CD4-positive, alpha-beta memory T cell (primary cell): ENCODE measurements at places on chromosomes 4 and X. TPM values are rescaled to one million over a fixed set of nuclear protein-coding genes. Genes with fewer than 3 reads are reported as not detected.

Gene PRKG2
- 1.7 TPM for total RNA-seq

DNA sequence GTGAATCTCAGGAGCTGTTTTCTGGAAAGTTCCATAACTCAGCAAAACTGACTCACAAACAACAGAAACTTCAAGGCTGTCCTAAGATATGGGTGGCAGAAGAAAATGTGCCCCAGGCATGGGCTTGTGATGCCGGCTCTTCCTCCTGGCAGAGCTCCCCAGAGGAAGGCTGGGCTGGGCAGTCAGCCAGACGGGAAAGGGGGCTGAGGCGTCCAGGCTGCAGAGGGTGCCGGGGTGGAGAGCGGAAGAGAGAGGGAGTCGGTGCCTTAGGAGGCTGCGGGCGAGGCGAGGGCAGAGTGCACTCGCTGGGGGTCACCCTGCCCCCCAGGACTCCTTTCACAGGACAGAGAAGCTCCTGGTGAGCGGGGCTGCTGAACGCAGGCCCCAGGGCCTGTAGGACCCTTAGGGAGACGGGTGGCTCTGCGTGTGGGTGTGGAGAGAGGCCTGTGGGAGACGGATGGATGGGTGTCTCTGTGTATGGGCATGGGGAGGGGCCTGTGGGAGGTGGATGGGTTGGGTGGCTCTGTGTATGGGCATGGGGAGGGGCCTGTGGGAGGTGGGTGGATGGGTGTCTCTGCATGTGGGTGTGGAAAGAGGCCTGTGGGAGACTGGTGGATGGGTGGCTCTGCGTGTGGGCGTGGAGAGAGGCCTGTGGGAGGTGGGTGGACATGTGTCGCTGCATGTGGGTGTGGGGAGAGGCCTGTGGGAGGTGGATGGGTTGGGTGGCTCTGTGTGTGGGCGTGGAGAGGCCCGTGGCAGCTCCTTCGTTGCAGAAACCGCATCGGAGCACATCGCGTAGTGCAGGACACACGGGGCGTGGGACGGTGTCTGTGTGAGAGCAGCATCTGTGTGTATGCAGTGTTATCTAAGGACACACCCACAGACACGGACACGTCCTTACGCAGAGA lies 15.9 kb downstream of the PCGF3 start:
- no peak overlapping the region for H3K27ac ChIP-seq
- DNase-seq, result no peak
- no peak overlapping the region for H3K4me3 ChIP-seq
- no peaks in the 10 kb centered on the region for H3K4me1 ChIP-seq

DNA sequence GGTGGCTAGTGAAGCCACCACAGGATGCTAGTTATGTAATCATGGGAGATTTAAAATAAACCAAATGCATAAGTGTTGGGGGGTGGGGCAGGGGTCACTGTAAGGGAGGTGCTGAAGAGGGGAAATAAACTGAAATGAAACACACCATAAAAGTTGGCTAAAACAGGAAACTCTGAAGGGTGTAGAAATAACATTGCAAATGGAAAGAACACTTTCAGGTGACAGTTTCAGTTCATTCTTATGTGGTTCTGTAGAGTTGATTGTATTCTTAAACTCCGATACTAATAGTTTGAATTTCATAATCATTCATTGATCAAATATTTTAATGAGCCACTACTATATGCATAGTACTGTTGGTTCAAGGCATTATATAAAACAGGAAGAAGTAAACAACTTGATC lies 80.1 kb downstream of the HDAC8 start:
- H3K4me3 ChIP-seq, result no peak overlapping the region
- no peaks in the 10 kb centered on the region for H3K36me3 ChIP-seq
- H3K4me1 ChIP-seq, result no peaks in the 10 kb centered on the region
- no peaks in the 10 kb centered on the region for H3K27me3 ChIP-seq
- H3K27ac ChIP-seq, result no peak overlapping the region
- no peak for DNase-seq

GRCh38 chrX:15496824-15497223 lies 3.7 kb upstream of the PIR start:
- no peak overlapping the region for H3K4me3 ChIP-seq
- no peak for DNase-seq
- H3K27ac ChIP-seq, result no peak overlapping the region

DNA sequence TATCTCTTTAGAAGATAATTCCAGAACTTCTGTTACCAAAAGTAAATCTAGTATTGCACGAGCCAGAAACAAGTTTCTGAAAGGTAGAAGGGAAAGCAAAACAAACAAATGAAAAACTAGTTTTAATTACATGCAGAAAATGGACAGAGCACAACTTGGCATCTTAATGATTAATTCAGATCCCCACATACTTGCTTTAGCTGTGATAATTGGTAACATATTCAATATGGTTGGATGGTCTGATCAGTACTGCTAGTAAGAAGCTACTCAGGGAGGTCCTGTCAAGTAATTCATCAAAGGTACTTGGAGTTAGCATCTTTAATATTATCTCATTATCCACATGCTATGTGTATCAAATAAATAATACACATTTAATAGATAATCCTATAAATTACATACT lies 204.3 kb downstream of the TRAM1L1 start:
- H3K4me3 ChIP-seq, result no peak overlapping the region
- H3K27ac ChIP-seq, result no peak overlapping the region
- H3K36me3 ChIP-seq, result no peaks in the 10 kb centered on the region
- no peak for DNase-seq

Gene NOX1
- total RNA-seq, result not detected

Gene RAB41
- total RNA-seq, result not detected

Gene ARHGAP24
- total RNA-seq, result not detected

Gene SMIM31
- not detected for total RNA-seq

DNA sequence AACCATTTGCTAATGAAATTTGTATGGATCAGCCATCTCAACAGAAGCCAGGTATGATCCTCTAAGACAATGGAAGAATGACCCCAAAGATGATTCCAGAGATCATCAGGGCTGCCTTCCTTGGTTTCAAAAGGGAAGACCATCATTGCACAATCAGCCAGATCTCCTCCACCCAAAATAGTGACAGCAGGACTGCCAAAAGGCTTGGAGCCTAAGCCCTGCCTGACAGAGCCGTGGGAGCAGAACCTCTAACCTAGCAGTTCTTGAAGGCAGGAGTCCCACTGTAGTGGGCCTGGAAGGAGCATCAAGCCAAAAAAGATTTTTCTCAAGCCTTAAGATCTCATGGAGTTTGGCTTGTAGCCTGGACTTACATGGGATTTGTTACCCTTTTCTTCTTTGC lies 226.0 kb downstream of the RASL11B start:
- H3K4me3 ChIP-seq, result no peak overlapping the region
- no peaks in the 10 kb centered on the region for H3K4me1 ChIP-seq
- no peak overlapping the region for H3K27ac ChIP-seq
- H3K36me3 ChIP-seq, result no peaks in the 10 kb centered on the region
- no peaks in the 10 kb centered on the region for H3K27me3 ChIP-seq

GRCh38 chr4:89645482-89645881 lies 191.5 kb downstream of the SNCA start:
- no peaks in the 10 kb centered on the region for H3K36me3 ChIP-seq
- H3K4me1 ChIP-seq, result no peaks in the 10 kb centered on the region
- DNase-seq, result no peak
- H3K27ac ChIP-seq, result no peak overlapping the region
- H3K4me3 ChIP-seq, result no peak overlapping the region
- H3K27me3 ChIP-seq, result no peaks in the 10 kb centered on the region

Gene ZMYM3
- 28.2 TPM for total RNA-seq

GRCh38 chr4:36337665-36338185 lies 56.3 kb downstream of the DTHD1 start:
- H3K4me1 ChIP-seq, result peaks cover 16% of the 10 kb centered on the region
- no peak overlapping the region for H3K4me3 ChIP-seq
- no peaks in the 10 kb centered on the region for H3K36me3 ChIP-seq
- no peaks in the 10 kb centered on the region for H3K27me3 ChIP-seq
- H3K27ac ChIP-seq, result no peak overlapping the region

GRCh38 chrX:119155416-119156035 lies 27.9 kb upstream of the KIAA1210 start:
- H3K27ac ChIP-seq, result no peak overlapping the region
- DNase-seq, result no peak
- no peaks in the 10 kb centered on the region for H3K36me3 ChIP-seq
- H3K27me3 ChIP-seq, result no peaks in the 10 kb centered on the region
- H3K4me3 ChIP-seq, result no peak overlapping the region

- no peaks in the 10 kb centered on the region for H3K27me3 ChIP-seq
- H3K4me1 ChIP-seq, result no peaks in the 10 kb centered on the region
- DNase-seq, result no peak
- no peaks in the 10 kb centered on the region for H3K36me3 ChIP-seq
- no peak overlapping the region for H3K27ac ChIP-seq
These were observed 26.4 kb upstream of the MMRN1 start for GRCh38 chr4:89868276-89868675.

Gene TRIM60
- total RNA-seq, result not detected

DNA sequence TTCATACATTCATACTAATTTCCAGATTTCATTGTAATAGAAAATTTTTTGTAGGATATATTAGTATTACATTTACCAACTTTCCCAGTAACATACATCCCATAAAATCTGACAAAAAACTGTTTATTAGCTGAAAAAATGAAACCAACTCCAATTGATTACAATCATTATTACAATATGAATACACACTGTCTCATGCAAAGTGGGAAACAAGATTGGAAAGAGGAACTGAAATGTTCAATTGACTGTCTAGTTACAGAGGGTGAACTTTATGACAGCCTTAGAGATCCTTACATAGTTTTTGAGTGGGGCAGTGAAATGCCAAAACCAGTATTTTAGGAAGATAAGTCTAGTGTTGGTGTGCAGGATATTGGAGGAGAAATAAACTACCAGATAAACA lies 2.3 kb upstream of the AMBN start:
- H3K27ac ChIP-seq, result no peak overlapping the region
- H3K36me3 ChIP-seq, result no peaks in the 10 kb centered on the region
- H3K4me3 ChIP-seq, result no peak overlapping the region
- DNase-seq, result no peak

GRCh38 chr4:47972181-47972580 lies 44.3 kb downstream of the CNGA1 start:
- no peak overlapping the region for H3K4me3 ChIP-seq
- no peak for DNase-seq
- H3K27ac ChIP-seq, result no peak overlapping the region
- no peaks in the 10 kb centered on the region for H3K4me1 ChIP-seq

Gene SOD3
- total RNA-seq, result not detected

DNA sequence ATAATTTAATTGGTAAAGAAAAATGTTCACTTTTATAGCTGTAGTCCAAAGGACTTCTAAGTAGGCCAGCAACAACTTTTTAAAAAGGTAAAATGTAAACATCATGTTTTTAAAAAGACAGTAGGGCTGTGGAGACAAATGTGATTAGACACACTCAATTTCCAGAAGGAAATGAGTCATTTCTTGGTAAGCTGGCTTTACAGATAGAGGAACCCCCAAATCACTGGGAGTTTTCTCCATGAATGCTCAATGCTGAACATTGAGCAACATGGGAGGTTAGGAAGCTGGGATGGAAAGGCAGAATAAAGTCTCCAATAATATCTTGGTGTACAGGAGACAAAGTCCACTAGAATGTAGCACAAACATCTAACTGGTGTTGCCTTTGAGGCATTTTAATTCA lies 121.3 kb downstream of the NWD2 start:
- no peaks in the 10 kb centered on the region for H3K27me3 ChIP-seq
- no peaks in the 10 kb centered on the region for H3K4me1 ChIP-seq
- no peak overlapping the region for H3K27ac ChIP-seq
- no peak for DNase-seq

Gene TCEAL5
- total RNA-seq, result not detected

GRCh38 chr4:125676156-125676555 lies 361.4 kb downstream of the FAT4 start:
- no peaks in the 10 kb centered on the region for H3K27me3 ChIP-seq
- no peak overlapping the region for H3K4me3 ChIP-seq
- no peak for DNase-seq

DNA sequence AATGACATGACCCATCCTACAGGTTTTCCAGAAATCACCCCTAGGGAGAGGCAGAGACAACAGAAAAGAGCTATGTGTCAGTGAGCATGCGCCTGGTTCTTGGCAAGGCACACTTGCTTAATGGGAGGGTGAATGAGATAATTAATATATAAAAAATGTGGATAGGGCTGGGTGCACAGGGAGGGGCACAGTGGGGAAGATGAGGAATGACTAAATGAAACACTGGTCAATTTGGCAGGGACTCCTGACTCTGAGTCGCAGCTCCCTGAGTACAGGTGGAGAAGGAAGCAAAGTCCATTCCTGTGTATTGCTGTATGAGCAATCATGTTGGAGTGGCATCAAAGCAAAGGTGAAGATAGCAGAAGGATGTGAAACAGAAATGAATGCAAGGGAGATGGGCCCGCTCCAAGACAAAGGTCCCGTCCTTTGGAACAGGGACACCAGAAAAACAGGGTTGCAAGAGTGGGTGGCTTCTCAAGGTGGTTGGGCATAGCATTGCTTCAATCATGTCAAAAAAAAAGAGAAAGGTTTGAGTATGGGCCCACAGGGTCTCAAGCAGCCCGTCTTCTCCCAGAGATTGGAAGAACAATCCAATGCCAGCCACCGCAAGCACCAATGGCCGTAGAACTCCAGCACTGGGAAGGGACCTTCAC lies 278.4 kb upstream of the AGTR2 start:
- no peaks in the 10 kb centered on the region for H3K36me3 ChIP-seq
- no peak for DNase-seq
- H3K4me3 ChIP-seq, result no peak overlapping the region
- H3K27me3 ChIP-seq, result no peaks in the 10 kb centered on the region

DNA sequence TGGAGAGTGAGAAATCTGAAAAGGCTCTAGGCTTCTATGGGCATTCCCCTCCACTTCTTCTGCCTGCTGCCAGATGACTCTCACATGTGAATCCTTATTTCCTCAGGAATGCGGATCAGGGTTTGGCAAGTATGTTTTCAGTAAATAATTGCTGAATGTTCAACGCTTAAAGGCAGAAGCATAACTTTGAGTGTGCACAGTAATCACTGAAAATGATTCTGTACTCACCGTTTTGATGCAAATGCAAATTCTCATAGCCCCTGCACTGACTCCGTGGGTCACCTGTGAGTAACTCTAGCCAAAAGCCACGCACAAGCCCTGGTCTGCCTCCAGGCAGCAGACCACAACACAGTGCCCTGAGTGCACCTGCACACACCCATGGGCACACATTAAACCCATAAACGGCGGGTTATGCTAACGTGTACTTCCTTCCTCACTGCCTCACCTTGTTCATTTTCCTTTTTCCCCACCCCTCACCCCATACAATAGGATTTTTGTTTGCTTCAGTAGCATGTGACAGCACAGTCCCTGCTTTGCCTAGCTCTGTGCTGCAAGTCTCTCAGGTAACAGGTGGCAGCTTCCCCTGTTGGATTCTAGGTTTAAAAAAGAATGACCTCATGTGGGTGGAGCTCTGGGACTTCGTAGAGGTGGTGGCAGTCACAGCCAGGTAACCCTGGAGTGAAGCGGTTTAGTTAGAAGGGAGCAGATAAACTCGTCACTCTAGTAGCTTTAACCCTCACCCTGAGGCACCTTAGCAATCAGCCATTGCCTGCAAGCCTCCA lies at the start of gene ARHGEF38:
TSS of gene ARHGEF38 (plus strand) at position 656 of the 782 bp plus-strand sequence. CDS start 146 bp downstream, outside the sequence.
- no peaks in the 10 kb centered on the region for H3K36me3 ChIP-seq
- no peak within 1 kb of the TSS for H3K4me3 ChIP-seq
- DNase-seq, result no peak

Gene MMRN1
- 0.52 TPM for total RNA-seq

Gene RBMXL3
- total RNA-seq, result not detected
